ENCODE measurements at places on chromosomes 7 and 10.
A peak's percentile ranks its signal among the peaks of the same experiment; 100 is the strongest.

DNA sequence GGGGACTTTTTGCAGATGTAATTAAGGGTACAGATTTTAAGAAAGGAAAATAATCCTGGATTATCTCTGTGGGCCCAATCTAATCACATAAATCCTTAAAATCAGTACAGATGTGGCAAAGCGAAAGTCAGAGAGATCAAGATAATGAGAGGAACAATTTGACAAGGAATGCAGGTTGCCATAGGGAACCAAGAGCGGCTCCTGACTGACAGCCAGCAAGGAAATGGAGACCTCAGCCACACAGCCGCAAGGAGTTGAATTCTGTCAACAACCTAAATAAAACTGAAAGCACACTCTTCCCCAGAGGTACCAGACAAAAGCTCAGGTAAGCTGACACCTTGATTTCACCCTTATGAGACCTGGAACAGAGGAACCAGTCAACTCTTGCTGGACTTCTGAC is 3.4 kb upstream of the PNPLA8 start:
- no peak for DNase-seq

DNA sequence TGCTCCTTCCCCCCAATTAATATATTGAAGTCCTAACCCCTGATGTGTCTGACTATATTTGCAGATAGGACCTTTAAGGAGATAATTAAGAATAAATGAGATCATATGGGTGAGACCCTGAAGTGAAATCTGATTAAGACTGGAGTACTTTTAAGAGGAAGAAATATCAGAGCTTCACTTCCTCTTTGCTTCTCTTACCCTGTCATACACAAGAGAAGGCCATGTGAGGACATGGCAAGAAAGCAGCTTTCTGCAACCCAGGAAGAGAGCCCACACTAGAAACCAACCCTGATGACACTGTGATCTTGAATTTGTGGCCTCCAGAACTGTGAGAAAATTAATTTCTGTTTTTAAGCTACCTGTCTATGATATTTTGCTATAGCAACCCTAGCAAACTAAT is 44.2 kb downstream of the JMJD1C start:
- no peak for DNase-seq

- DNase-seq, result peak; percentile 46
Measured at GRCh38 chr10:114538181-114538906, 119.7 kb downstream of the ABLIM1 start.

DNA sequence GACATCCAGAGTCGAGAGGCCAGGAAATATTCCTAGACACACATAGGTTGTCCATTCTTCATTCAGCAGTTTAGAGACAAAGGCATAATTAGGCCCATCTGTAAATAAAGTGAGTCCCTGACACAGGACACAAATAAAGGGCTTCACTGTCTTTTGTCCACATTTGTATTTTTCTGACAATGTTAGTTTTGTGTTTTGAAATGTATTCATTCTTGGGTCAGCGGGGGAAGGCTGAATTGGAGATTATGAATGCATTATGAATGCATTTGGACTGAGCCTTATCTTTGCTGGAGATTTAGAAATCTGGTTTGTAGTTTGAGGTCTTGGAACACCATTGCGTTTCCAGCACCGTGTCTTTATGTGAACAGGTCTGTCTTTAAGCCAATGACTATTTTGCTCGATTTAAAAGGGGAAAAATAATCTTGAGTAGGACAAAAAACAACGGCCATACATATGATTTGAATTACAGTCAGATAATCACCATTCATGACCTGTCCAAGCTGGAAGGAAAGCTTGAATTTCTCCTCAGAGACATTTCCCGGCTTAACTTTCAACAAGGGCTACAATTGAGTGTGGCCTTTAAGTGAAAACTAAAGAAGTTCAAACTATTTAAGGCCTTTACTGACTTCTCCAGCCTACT is 334.8 kb downstream of the WDR11 start:
- no peak for DNase-seq

DNA sequence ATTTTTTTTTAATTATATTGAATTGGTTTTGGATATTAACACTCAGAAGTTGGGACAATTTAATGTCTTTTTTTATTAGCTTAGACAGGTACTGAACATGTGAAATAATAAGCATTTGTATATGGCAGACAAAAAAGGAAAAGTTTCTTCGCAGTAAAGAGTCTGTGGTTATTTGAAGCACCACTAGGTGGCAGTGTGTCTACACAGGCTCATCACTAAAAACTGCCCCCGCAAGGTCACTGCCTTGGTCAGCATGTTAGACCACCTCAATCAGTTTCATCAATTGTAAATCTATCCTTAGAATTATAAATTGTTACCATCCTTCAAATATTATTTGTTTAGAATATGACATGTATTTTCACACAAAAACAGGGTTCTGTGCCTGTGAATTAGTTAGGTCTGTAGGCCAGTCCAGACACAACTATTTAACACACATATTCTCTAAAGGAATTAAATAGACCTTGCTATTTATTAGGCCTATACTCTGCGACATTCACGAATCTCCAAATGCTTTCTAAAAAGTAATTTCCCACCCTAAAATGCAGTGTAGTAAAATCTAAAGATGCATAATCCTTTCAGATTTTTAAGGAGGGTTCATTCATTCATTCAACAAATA is 17.0 kb downstream of the PNLIPRP3 start:
- no peak for DNase-seq

Measured in stimulated activated CD4-positive, alpha-beta T cell treated with anti-CD3 and anti-CD28 coated beads, Interleukin-1b, Interleukin-23, amount 100 ng/mL, for 24 hours (primary cell).